Fibroblast of mammary gland (primary cell): ENCODE measurements at places on chromosomes 4 and X.

GRCh38 chr4:187149229-187149945 is 425.7 kb upstream of the FAT1 start:
- DNase-seq, result no peak

DNA sequence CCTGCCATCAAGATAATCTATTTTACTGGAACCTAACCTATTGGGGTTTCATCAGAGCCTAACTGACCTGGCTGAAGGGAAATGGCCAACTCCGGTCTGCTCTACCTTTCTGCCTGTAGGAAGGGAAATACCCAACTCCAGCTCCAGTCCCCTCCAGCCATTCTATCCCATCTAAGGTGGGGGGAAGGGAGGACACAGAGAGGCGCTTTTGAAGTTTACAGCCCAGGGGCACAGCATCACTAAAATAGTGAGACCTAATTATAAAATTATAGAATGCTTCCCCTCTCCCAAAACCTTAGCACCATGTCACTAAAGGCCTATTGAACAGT is 27.8 kb upstream of the ACSL4 start:
- DNase-seq, result no peak

- no peak for DNase-seq
Observed at GRCh38 chr4:181245326-181245725, 997.9 kb upstream of the TENM3 start.

DNA sequence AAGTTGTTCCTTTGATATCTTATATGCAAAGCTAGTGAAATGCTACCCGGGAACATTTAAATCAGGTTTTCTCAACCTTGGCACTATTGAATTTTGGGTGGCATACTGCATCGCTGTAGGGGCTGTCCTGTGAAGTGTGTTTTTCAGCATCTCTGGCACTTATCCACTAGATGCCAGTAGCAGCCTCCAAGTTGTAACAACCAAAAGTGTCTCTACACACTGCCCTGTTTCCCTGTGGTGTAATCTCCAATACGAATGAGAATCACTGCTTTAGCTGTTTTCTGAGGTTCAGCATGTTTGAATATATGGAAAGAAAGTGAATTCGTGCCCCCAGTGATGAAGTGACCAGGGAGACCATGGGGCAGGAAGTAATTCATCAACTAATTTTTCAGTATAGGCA is 551.6 kb upstream of the PRKX start:
- no peak for DNase-seq
